WTC11 (cell line): ENCODE measurements at places on chromosomes 1 and 21.

DNA sequence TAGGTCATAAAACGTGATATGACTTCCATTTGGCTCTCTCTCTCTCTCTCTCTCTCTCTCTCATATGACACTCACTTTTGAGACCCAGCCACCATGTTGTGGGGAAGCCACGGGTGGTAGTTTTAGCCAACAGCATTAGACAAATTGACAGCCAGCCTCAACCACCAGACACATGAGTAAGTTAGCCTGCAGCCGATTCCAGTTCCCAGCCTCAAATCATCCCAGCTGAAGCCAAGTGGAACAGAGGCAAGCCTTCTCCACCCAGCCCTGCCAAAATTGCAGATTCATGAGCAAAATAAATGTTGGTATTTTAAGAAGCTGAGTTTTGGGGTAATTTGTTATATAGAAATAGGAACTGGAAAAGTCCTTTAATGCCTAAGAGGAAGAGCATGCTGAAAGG, 98.0 kb upstream of the DNAH14 start:
- DNase-seq, result no peak

GRCh38 chr1:14516974-14517840, 81.3 kb upstream of the KAZN start:
- DNase-seq, result no peak

GRCh38 chr1:11099310-11100148, at the start of gene EXOSC10:
Gene EXOSC10, minus strand, starts transcription at chr1:11099869. Its CDS starts 38 bp downstream, at chr1:11099831.
- peak; percentile 96 for DNase-seq

- DNase-seq, result no peak
Measured at GRCh38 chr1:223266632-223267172, 97.3 kb downstream of the SUSD4 start.
